Naive thymus-derived CD8-positive, alpha-beta T cell (primary cell): ENCODE measurements at places on chromosomes 2 and 18.

DNA sequence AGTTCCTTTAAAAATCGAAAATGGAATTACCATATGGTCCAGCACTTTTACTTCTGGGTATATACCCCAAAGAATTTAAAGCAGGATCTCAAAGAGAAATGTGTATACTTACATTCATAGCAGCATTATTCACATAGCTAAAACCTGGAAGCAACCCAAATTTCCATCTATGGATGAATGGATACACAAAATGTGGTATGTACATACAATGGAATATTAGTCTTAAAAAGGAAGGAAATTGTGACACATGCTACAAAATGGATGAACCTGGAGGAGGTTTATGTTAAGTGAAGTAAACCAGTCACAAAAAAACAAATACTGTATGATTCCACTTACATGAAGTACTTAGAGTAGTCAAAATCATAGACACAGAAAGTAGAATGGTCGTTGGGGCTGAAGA lies 147.9 kb upstream of the LTBP1 start:
- no peak for DNase-seq

- no peak for DNase-seq
Measured at GRCh38 chr2:172571245-172571644, 15.4 kb downstream of the PDK1 start.

DNA sequence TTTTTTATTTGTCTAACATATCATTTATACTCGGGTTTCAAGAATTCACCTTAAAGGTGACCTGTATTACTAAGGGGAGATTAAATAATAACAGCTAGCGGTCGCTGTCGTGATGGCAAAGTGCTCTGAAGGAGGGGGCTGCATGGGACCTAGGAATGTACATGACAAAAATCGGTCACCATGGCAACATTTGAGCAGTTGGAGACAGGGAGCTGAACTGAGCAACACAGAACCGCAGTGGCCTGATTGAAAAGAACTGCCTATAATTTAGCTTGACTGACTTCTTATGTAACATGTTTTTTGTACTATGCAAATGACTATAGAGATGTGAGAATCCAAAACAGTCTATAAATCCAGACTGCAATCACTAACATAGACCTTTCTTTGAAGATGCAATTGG lies 34.3 kb upstream of the EPHA4 start:
- no peak for DNase-seq

DNA sequence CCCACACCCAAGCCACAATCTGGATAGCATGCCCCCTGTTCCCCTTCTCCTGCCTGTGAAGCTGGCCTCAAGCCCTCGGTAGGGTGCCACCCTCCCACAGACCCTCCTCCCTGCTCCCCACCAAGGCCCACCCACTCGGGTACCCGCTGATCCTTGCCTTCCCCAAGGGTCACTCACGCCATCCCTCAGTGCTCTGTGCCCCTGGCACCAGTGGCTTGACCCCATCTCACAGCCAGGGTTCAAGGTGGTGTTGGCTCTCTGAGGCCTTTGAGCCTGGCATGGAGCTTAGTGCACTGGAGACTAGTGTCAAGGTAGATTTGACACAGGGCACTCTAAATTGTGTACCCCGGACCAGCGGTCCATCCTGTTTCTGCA lies 11.9 kb downstream of the ADRA2B start:
- no peak for DNase-seq

GRCh38 chr2:177873915-177874314 lies 198.7 kb downstream of the PDE11A start:
- DNase-seq, result no peak

- no peak for DNase-seq
Measured at GRCh38 chr2:285531-285930, 2.4 kb downstream of the ALKAL2 start.

DNA sequence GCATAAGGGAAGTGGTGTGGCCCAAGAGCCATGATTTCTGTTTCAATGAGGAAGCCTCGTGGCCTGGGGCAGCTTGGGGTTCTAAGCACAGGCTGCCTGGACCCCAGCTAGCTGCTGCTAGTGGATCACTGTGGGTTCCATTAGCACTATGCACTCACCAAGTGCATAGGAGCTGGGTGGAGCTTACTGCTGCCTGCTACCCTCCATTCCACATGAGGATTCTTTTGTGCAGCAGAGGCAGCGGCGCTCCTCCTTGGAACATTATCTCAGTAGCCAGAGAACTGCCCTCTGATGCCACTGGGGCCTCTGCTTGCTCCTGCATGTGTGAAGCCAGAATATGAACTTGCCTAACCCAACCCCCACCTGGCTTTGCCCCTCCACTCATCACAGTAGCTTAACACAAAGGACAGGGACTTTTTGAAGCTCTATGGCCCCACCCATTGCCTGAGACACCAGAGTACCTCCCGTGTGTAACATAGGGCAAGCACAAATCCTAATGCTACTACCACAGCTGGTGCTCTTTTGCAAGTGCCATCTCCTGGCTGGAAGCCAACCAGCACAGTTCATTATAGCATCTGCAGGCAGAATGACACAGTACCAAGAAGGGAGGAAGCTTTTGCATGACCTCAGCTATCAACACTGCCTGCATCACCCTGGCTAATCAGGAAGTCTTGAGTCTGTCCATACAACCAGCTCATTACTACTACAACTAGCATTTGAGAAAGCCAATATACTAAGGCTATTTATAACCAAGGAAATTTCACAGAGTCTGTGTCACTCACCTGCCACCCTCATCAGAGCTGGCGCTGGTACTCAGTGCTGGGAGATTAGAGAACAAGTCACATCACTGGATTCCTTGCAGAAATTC lies 297.0 kb upstream of the GULP1 start:
- no peak for DNase-seq

DNA sequence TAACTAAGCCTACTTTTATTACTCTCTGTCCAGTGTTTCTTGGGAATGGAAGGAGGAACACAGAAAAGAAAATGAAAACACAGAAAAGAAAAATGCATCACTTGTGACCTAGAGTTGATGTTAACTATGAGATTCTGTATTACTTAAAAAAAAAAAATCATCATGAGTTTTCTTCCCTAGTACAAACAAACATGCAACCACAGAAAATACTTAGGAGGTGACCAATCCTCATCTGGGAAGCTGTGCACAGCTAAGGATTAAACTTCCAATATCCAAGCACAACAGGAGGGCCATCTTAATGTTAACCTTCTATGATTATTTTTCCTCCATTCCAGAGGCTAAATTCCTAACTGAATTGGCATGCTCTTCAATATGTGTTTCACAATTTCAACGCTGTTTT lies 1140.4 kb downstream of the LRP1B start:
- no peak for DNase-seq

DNA sequence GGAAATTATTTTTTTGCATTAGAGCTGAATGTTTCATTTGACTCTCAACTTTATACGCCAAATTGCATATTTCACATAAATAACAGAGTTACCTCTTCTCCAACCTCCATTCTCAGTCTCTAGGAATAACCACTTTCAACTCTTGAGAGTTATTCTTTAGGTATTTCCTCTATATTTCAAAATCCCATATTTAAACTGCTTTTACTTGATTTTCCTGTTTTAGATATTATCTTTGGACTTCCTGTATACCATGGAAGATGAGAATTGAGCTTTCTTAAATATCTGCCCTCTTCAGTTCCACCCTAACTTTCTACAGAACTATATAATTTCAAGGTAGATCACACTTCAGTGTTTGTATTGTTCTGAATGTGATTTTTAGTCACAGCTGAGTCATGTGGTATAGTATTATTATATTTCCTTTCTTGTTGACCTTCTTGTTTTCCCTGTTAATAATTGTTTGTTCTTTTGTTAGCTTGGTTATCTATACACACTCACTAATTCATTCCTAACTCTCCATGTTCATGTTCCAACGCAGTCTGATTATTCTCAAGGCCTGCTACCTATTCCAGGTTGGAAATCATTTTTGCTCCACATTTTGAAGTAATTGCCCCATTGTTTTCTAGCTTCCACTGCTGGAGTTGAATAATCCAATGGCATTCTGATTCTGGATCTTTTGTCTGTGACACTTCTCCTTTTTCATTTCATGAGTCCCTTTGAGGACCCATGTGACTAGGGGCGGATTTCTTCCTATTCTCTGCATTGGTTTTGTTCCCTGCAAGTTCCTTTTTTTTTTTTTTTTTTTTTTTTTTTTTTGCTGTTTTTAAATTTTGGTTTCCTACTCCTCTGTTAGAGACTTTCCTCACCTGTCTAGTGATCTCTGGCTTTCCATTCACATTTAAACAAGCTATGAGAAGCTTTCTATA lies 156.8 kb upstream of the RBMS1 start:
- DNase-seq, result no peak

- no peak for DNase-seq
Measured at GRCh38 chr2:21067125-21067524, 23.3 kb upstream of the APOB start.

DNA sequence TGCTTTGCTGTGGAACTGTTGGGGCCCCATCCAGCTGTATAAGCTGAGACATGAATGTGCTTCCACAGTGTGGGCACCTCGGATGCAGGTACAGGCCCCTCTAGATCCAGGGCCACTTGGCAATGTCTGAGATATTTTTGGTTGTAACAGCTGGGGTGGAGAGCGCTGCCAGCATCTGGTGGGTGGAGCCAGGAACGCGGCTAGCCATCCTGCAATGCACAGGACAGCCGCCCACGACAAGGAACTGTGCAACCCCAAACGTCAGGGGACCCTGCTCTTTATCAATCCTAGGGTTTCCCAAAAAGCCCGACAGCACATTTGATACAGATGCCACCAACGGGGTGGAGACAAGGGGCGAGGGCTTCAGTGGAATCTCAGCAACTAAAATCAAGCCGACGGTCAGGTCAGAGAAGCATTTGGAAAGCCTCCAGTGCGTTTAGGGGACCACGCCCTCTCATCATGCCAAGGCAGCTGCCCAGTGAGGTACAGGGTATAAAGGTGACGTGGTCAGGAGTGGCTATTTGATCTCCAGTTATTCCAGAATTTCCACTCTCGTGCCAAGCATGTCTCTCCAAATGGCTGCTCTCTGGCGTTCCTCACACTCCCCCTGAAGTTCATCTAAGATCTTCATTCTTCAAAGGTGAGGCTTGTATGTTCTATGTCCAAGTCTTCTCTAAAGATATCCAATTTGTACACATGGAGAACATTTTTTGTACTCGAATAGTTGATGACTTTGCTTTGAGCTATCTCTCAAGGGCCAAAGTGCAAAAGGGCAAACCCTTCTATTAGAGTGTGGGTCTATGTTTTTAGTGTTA lies 55.7 kb downstream of the LRRFIP1 start:
- DNase-seq, result no peak

DNA sequence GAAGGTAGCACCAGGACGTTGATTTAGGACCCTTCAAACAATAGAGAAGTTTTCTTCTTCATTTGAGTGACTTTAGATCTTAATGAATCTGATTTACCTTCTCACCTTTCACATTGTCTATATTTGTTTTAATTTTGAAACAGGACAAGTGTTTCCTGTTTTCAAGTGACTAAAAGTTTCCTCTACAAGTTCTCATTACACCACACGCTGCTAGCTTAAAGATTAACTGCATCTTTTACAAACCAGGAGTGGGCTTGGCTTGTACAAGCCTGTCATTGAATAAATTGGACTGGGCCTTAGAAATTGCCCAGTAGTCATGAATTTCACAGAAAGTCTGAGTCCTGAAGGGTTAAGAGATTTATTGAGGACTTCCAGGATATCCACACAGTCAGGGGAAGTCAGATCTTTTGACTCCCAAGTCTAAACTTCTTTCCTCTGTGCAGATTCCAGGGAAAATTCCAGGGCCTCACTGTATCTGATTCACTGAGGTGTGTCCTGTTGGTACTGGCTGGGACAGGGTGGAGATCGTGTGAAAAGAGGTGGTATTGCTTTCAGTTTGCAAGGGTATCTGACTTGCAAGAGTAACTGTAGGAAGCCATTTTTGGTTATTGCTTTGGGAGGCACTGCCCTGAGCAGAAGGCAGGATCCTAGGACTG lies 3.4 kb downstream of the SGPP2 start:
- DNase-seq, result no peak

GRCh38 chr2:15122915-15123314 lies 438.2 kb downstream of the NBAS start:
- no peak for DNase-seq
